ENCODE measurements at places on chromosomes 12 and 14.
A peak's percentile ranks its signal among the peaks of the same experiment; 100 is the strongest.

DNA sequence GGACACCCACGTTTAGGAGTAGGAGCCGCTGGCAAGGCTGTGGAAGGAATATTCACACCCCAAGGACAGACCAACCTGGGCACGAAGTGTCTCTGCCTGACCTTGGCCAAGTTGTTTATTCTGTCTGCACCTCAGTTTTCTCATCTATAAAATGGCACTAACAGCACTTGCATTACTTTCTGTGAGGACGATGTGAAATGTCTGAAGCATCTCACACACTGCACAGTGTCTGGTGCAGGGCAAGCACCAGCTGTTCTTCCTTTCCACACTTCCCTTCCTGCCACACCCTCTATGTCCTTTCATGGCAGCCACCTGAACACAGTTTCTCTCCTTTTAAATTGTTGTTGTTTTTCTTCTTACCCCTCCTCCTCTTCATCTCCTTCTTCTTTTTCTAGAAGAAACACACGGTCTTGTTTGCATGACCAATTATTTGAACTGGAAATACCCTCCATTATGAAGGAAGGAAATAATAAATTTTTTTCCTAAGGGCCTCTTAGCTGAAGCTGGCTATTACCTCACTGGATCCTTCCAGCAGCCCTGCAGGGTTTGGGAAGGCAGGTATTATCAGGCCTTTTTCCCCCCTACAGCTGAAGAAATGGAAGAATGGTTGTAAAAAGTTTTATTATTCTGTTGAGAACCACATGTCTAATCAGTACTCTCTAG is 42.9 kb upstream of the ATP23 start:
- no peak for DNase-seq

- no peak for DNase-seq
These were observed 173.3 kb upstream of the PARP11 start for GRCh38 chr12:4046495-4046840.

DNA sequence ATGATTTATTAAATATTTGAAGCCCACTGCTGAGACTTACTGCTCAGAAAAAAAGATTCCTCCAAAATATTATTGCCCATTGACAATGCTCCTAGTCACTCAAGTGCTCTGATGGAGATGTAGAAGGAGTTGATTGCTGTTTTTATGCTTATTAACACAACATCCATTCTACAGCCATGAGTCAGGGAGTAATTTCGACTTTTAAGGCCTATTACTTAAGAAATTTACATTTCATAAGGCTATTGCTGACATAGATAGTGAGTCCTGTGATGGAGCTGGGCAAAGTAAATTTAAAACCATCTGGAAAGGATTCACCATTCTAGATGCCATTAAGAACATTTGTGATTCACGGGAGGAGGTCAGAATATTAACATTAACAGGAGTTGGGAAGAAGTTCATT is 5.2 kb downstream of the KCNJ8 start:
- DNase-seq: no peak

DNA sequence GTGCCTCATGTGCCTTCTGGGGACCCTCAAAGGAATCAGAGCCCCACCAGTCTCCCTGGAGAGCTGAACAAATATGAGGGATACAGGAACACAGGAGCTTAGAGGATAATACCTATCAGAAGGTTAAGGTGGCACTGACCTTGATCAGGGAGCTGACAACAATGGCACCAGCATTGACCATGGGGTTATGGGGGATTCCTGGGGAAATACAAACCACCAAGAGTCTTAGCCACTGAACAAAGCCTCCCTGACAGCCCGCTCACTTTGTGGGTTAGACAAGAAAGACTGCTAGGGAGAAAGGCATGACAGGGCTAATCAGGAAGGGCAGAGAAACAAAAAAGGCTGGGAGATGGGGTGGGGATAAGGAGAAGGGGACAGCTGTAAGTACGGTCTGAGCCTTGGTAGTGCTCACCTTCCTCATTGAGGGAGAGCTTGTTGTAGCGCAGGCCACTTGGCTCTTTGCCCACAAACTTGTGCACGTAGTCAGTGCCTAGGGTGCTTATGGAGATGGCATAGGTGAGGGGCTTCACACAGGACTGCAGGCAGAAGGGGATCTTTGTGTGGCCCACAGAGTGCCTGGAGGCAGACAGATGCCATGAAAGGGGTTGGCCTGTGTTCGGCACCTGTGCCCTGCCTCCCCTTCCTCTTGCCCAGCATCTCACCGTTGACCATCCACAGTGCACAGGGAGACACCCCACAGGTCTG is 9.3 kb downstream of the SPRYD4 start:
- DNase-seq: no peak

DNA sequence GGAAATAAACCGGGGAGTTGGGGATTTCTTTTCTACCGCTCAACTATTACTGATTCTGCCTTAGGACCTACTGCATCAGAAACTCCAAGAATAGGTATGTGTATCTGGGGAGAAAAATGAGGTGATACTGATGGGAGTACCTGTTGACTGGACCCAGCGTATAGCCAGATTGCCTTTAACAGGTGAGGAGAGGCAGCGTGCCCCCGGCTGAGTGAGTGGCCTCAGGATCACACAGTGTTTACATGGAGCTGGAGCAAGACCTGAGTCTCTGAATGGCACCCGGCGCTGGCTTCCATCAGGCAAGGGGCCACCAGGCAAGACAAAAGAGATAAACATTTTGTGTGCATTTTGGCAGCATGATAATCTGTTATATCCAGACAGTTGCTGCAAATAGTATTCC is 496.2 kb downstream of the EGLN3 start:
- DNase-seq: no peak

DNA sequence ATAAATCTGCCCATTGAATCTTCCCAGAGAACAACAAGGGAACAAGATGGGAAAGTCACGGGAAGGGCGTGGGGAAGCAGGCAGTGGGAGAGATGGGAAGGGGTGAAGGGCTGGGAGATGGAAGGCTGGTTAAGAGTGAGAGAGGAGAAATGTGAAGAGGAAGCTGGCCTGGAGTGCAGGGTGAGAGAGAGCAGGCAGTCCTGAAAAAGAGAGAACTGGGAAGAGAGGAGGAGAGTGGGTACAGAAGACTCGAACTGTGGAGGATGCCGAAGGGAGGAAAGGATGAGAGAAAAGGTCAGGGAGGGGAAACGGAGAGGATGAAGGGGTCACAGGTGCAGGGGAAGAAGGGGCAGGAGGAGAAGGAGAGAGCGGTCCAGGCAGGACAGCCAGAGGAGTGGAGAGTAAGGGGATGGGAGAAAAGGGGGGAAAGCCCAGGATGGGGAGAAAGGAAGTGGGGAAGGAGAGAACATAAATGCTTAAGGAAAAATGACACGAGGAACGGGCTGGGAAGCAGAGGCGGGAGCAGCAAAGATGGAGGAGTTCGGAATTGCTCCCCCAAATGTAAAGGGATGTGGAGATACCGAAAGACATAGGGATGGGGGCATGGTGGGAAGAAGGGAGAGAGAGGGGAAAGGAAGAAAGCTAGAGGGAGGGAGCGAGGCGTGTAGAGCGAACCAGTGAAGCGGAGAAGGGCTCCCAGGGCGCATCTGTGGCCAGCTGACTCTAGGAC is 1.2 kb downstream of the PIANP start:
- DNase-seq: no peak

GRCh38 chr12:107864235-107864634 is 89.7 kb downstream of the ASCL4 start:
- DNase-seq: peak; percentile 49

GRCh38 chr12:50918584-50919316 is 33.6 kb upstream of the HIGD1C start:
- DNase-seq: no peak

DNA sequence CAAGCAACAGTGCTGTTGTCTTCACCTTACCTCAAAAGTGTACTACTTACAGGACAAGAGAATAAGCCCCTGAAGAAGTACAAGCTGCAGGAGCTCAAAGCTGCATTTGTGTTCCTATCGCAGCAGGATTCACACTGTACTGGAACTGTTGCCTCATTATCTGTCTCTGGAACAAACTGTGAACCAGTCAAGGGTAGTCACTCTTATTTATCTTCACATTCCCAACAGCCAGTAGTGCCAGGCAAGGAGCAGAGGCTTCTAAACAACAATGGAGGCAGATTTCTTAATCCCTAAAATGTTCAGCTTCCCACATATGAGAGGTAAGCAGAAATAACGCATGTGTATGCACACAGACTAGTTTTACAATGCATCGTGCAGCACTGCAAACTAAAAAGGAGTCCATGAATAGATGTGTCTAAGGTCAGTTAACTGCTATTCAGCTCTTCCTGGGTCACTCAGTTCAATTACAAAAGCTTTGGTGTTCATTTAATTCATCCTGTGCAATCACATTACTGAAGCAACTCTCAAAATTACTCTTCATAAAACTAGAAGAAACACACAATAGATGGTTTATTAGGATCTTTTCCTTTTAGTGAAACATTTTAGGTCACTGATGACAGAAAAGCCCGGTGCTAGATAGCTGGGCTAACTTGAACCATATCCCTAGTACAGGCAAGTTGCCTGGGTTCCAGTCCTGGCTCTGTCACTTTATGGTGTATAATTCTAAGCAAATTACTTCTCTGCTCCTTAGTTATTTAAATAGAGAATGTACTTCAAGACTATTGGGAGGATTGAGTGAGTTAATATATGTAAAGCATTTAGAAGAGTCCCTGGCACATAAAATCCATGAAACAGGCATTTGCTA is 2.7 kb downstream of the APPL2 start:
- no peak for DNase-seq

GRCh38 chr14:102264775-102265174 is 40.2 kb downstream of the MOK start:
- no peak for DNase-seq

- no peak for DNase-seq
These were observed 231.8 kb upstream of the CRY1 start for GRCh38 chr12:107325075-107325608.

- DNase-seq: no peak
These were observed 59.8 kb downstream of the WASHC4 start for GRCh38 chr12:105167346-105167745.

DNA sequence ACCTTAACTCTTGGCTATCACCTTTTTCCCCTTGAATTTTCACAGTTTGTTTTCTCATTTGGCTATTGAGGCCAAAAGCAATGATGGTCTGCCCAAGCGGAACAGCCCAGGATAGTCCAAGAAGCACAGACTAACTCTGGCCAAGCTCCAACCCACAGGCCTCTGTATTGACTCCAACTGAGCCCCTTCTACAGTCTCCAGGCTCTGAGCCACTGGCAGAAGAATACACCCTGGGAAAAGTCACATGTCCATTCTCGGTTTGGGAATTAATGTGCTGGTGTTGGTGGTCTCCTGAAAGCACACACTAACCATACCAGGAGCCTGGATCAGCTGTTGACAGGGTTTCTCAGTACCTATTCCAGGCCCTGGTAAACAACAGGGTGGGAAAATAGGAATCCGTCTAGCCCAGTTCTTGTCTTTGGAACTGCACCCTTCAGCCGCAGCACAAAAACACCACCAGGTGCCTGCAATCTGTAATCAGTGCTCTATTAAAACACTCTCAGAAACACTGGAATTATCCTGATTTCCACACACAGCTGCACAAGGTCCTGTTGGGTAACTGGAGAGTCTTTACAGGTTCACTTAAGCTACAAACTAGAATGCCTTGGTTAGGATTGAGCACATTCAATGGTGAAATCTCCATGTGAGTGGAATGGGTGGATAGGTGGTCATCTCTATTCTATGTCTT is 63.6 kb downstream of the STXBP6 start:
- no peak for DNase-seq

- no peak for DNase-seq
These were observed 216.9 kb downstream of the NTF3 start for GRCh38 chr12:5648692-5649359.

DNA sequence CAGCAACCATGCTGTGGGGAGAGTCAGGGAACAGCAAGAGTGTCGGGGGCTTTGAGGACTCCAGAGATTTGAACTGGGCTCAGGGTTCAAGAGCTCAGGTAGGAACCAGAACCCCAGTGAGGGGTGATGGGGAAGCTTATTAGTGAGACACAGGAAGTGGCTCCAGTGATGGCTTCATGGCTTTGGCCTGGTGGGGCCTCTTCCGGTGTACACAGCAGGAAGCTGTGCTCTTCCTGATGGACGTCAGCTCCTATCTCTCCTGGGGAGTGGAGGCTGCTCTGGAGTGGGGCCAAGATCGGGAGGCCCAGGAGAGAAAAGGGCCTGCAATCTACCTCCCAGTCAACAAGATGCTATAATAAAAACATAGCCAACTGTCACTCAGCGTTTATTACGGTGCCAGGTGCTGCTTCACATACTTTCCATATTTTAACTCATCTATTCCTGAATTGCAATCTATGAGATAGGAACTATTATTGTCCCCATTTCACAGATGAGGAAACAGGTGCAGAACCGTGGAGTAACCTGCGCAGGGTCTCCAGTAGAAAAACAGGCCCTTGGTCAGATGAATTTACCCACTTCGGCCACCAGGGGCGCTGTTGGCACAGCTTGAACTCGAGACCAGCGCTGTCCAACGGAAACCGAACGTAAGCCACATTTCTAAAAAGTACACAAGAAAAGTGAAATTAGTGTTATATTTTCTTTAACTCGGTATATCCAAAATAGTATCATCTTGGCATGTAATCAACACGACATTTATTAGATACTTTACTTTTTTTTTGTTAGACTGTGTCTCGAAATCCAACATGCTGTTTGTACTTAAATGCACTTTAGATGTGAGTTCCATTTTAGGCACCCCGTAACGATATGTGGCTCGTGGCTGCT is 63.6 kb upstream of the DLK1 start:
- peak; percentile 85 for DNase-seq

DNA sequence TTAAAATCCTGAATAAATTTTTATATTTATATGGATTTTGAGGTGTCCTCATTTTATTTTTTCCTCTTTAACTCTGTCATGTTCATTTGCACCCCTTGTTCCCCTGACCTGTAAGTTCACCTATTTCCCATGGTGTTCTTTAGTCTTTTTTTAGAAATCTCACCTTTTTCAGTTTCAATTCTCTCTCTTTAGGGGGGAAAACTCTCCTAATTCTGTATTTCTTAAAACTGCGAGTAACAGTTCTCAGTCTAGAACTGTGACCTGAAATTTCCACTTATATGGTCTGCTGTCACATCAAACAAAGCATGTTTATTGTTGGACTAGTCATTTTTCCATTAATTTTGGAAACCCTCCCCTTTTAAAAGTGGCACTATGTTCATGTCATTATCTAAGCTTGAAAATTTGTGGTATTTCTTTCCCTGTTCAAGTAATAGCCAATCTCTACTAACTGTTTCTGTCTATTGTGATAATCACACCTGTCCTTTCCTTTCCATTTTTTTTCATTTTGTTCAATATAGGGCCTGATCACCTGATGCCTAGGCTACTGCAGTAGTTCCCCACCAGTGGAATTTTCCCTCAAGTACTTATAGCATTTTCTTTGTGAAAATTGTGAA is 14.0 kb upstream of the FBXO33 start:
- no peak for DNase-seq

GRCh38 chr14:50417853-50418252 is 21.2 kb upstream of the CDKL1 start:
- DNase-seq: no peak

GRCh38 chr12:91515944-91516694 is 333.5 kb upstream of the DCN start:
- DNase-seq: no peak

- no peak for DNase-seq
These were observed at the start of gene PLEKHG7 for GRCh38 chr12:92702754-92703679. Gene PLEKHG7 (plus strand): TSS chr12:92702989. CDS start chr12:92706632, 3,643 bp downstream.

- DNase-seq: no peak
These were observed 241.0 kb downstream of the ASCL1 start for GRCh38 chr12:103198499-103198898.
